ENCODE measurements at places on chromosomes 3 and 15.

- DNase-seq = no peak
These were observed 128.6 kb upstream of the SPATA12 start for GRCh38 chr3:56931836-56932235.

DNA sequence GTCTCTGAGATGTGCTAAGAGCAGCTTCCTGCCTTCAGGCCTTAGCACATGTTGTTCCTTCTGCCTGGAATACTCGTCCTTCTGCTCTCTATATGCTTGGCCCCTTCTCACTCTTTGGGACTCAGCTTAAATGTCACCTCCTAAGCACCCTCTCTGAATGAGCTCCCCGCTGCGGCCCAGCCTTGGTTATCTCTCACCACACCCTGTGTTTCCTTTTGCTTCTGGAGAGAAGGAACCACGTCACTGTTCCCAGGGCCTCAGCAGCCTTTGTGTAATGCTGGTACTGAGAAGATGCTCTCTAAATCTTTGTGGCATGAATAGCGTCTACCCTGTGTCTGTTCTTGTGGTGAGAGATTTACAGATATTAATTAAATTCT, 2.2 kb downstream of the FAH start:
- DNase-seq = no peak

DNA sequence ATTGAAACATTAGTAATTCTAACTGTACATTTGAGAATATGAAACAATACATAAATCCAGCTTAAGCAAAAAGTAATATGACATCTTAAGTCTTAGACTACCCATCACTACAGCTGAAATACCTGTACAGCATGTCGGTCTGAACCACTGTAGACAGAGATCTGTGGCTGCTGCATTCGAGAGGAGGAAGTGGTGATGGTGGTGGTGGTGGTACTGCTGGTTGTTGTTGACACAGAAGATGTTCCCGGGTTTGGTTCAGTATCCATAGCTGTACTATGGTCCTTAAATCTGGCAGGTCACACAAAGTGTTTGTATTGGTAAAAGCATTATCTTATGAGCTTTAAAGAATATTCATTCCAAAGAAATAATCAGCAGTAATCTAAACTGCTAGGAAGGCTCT, 2.9 kb downstream of the PHC3 start:
- DNase-seq = peak; percentile 70

DNA sequence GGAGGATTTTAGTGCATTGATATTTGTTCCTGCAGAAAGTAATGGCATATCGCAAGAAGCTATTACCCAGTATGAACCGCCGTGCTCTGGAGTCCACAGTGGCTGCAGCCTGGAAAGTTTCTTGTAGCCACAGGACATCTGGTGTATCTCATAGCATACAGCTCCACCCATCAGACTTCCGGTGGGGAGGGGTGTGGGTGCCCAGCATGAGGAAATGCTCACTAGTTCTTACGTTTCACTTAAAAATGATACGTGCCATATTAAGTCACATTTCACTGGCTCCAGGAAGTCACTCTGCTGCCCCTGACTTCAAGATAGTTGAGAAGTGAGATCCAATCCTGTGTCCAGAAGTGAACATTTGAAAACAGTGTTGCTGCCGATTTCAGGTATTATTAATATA, 990.4 kb downstream of the GBE1 start:
- DNase-seq = no peak

GRCh38 chr3:155737844-155738460, 6.9 kb downstream of the PLCH1 start:
- DNase-seq = no peak

DNA sequence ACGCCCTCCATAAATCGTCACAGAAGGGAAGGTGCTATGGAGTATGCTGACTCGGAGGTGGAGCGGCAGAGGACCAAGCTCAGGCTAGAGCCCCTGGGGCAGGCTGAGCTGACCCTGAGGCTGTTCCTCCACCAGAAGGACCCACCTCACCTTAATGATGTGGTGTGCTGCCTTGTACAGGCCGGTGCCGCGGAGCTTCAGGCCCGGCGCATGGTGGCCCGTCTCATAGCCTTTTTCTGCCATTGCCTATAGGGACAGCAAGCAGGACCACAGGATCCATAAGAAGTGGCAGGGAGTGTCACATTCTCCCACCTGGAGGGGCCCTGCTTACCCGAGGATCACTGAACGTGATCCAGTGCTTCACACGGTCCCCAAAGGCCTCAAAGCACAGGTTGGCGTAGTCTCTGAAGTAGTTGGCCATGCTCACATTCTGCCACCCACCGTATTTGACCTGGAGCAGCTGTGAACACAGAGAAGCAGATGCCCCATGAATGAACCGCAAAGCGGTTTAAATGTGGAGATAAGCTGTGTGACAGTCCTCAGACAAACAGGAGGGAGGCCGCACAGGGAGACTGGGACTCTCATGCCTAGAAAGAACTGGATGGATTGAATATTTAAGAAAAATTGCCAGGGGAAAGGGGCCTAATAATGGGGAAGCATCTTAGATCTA, 4.8 kb downstream of the LCTL start:
- DNase-seq = no peak
